Kidney (tissue), 22 donors: ENCODE measurements at places on chromosomes 6 and 20. TPM values are rescaled to one million over a fixed set of nuclear protein-coding genes. Genes with fewer than 3 reads are reported as not detected.

OLIG3 gene
- total RNA-seq: not detected

RIPOR3 gene
- 14.6 TPM for total RNA-seq

HLA-DPB1 gene
- 181 TPM for total RNA-seq

SEMG1 gene
- not detected for total RNA-seq

HRH3 gene
- total RNA-seq: not detected

MAFB gene
- total RNA-seq: 39.6 TPM

SMLR1 gene
- total RNA-seq: 0.16 TPM

NOTCH4 gene
- 30.5 TPM for total RNA-seq

KIAA0408 gene
- total RNA-seq: 2.7 TPM

LY6G6C gene
- total RNA-seq: not detected

LBP gene
- total RNA-seq: 2.3 TPM

FHL5 gene
- total RNA-seq: 34.5 TPM

TENT5A gene
- total RNA-seq: 13.4 TPM

TPD52L1 gene
- total RNA-seq: 69.1 TPM

DNMT3B gene
- 2.9 TPM for total RNA-seq

OPN5 gene
- 0.16 TPM for total RNA-seq

ABCC10 gene
- 30.2 TPM for total RNA-seq

SLC35D3 gene
- total RNA-seq: not detected

MYLIP gene
- 52.8 TPM for total RNA-seq

SYTL3 gene
- total RNA-seq: 16.0 TPM
